Stromal cell of bone marrow (primary cell): ENCODE measurements at places on chromosomes 3 and 15.

- DNase-seq: no peak
These were observed 29.3 kb downstream of the FBN1 start for GRCh38 chr15:48616216-48616615.

DNA sequence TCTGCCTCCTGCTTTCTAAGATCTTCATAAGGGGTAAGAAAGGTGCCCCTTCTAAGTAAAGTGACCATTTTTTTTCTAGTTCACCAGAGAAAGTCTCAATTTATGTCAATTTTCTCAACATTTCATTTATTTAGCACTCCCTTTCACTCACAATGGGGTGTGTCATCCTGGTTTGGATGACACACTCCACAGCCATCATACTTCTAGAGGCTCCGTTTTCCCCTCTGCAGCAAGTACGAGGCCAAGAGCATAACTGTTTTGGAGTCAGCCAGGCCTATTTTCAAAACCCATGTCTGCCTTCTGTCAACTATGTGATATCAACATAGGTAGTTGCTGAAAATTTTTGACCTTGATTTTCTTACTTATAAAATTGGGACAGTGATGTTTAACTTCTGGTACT, 703.2 kb downstream of the NLGN1 start:
- DNase-seq: no peak

- peak; percentile 62 for DNase-seq
These were observed 4.6 kb downstream of the TSC22D2 start for GRCh38 chr3:150412561-150413231.

GRCh38 chr3:113354307-113354706, 87.0 kb downstream of the CFAP44 start:
- peak; percentile 10 for DNase-seq

DNA sequence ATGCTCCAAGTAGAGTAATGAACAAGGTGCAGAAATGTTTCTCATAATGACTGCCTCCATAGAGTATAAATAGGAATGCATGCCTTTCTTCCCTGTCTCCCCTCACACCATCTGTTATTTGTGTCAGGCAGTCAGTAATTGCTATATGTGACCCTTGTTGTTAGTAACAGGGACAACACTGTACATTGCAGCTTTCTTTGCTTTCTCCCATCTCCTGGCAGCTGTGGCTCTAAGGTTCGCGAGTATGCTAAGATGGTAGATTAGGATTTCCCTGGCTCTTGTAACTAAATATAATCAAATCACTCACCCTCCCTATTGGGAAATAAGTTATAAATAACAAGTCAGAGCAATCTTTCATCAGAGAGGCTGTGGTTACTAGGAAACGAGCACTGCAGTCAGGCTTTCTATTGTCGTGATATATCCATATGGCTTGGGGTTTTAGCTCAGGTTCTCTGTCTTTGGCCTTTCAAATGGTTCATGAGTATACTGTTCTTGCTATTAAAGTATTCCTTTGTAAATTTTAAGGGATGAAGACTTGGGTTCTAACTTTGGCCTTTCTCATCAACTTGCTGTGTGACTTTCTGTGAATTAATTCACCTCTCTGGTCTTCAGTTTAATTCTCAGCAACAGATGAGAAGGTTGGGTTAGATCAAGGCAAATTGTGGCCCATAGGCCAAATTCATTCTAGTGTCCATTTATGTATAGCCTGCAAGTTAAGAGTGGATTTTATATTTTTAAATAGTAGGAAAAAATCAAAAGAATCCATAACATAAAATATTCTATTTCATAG, 8.1 kb upstream of the MINDY4B start:
- no peak for DNase-seq

DNA sequence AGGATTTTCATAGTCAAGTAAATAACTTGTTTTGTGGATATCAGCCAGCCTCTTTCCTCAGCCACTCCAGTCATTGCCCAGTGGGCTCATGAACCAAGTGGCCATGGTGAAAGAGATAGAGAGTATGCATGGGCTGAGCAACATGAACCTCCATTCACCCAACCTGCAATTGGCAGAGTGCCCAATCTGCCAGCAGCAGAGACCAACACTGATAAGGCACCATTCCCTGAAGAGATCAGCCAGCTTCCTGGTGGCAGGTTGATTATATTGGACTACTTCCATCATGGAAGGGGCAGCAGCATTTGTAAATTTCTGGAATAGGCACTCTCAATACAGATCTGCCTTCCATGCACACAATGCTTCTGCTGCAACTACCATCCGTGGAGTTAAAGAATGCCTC, 10.3 kb upstream of the MCF2L2 start:
- no peak for DNase-seq

- DNase-seq: no peak
These were observed 269.7 kb upstream of the LYSMD4 start for GRCh38 chr15:100002787-100003536.

DNA sequence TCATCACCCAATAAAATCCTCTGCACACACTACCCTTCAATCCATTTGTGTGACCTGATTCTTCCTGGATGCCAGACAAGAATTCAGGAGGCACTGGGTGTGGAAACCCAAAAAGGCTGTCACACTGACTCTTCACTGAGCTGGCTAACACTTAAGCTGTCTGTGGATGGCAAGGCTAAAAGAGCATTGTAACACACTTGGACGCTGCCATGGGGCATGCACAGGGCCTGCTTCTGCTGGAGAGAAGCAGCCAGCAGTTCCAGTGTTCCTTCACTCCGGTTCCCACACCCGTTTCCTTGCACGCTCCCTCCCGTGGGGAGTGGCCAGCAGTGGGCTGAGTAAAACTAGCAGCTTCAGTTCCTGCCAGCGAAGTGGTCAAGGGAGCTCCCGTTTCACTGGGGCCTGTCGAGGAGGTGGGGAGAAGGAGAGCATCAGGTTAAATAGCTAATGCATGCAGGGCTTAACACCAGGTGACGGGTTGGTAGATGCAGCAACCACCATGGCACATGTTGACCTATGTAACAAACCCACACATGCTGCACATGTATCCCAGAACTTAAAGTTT, 737.1 kb downstream of the FHIT start:
- DNase-seq: no peak

GRCh38 chr15:46304321-46304720, 669.5 kb downstream of the SQOR start:
- DNase-seq: no peak

DNA sequence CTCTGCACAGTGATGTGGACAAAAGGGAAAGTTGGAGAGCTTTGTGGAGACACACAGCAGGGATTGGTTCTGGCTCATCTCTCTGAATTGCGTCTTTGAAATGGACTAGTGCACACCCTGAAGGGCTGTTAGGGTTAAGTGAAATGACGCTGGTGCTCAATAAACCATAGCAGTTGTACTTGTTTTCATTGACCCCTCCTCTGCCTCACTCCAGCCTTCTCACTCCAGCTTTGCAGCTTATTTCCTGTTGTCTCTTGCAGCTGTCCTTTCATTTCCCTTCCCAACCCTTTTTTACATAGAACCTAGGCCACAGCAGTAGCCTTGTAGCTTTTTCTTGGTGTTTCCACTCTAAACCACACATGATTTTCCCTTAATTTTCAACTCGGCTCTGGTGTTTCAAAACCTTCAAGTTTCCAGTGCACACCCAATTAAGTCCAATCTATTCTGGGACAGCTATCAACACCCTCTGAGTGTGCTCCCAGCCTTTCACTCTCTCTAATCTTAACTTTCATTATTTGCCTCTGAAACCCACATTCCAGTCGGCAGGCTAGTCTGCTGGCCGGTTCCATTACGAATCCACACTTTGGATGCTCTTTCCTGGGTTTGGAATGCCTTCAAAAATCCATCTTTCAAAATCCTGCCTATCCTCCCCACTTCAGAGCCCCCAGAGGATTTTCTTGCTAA, 6.4 kb downstream of the C3orf52 start:
- peak; percentile 39 for DNase-seq

- DNase-seq: no peak
These were observed 127.2 kb upstream of the MANF start for GRCh38 chr3:51257870-51258269.

GRCh38 chr3:63279005-63279841, 1.1 kb downstream of the SYNPR start:
- DNase-seq: no peak

DNA sequence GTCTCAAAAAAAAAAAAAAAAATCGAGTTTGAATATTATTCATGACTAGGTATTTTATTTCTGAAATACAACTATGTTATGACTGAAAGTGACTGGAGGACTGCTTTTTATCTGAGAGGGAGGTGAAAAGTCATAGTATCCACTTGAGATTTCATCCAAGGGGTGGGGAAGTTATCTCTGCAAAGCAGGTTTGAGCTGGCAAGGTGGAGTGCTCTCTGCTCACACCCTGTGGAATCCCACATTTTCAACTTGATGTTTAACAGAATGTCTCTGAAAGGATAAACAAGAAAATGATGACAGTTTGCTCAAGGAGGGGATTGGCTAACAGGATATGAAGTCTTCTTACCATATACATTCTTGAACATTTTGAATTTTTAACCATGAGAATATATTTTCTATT, 27.3 kb upstream of the SEC62 start:
- DNase-seq: no peak

- peak; percentile 52 for DNase-seq
These were observed 31.0 kb downstream of the ACAP2 start for GRCh38 chr3:195411836-195412235.

GRCh38 chr3:190481779-190482178, 32.1 kb upstream of the TMEM207 start:
- peak; percentile 23 for DNase-seq

- DNase-seq: no peak
These were observed 11.1 kb downstream of the SERP1 start for GRCh38 chr3:150535204-150535603.

- DNase-seq: no peak
These were observed 147.1 kb downstream of the NSMCE3 start for GRCh38 chr15:29122506-29122905.

DNA sequence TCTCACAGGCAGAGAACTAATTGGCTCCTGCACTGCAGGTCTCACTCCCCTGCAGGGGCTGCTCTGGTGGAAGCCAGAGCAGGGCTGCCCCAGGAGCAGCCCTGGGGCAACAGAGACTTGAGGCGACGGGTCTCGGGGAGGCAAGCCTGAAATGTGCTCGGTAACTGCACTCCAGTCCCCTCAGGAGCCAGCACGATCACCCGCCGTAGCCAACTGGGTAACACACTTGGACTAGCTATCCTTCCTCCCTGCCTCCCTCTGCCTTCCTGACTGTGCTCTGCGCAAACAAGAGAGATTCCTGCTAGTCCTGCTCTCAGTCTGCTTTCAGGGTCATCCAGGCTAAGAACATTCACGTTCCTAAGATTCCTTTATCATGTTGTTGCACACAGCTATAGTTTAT, 140.7 kb upstream of the NSMCE3 start:
- no peak for DNase-seq

DNA sequence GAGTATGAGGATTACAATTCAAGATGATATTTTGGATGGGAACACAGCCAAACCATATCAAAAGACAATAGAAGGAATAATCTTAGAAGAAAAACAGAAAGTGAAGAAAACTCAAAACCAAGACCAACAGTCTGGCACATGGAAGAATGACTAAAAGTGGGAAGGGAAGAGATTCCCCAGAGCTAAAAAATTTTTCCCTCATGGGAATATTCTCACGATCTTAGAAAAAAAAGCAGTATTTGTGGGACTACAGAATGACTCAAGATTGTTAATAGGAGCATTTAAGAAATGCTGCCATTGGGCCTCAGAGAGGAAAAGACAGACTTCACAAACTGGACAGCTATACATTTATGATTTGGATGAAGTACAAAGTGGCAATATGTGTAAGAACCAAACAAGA, 18.3 kb downstream of the OSTN start:
- DNase-seq: peak; percentile 71

GRCh38 chr3:123624302-123624701, 39.4 kb upstream of the HACD2 start:
- no peak for DNase-seq

DNA sequence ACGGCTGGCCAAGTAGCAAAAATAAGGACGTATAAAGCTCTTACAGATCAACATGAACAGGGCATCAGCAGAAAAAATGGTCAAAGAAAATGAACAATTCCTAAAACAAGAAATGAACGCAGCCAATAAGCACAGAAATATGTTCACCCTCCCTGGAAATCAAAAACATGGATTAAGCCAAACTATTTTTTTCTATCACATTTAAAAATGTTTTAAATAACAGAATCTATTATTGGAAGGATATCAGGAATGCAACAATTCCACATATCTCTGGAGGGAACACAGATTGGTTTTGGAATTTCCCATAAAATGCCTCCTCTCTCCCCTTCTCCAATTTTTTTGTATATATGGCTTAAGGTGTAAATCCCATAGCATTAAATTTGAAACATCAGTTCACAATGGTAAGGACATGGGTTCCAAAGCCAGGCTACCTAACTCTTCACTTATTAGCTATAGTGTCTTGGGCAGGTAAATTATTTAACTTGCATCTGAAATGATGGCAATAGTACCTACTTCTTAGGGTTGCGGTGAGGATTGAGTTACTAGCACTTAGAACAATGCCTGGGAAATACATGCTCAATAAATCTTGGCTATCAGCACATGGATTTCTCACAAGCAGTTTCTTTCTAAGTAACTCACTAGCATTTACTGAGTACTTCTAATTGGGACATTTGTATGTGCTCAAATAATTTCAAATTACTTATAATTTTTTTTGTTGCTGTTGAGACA, 10.1 kb downstream of the UACA start:
- no peak for DNase-seq

- DNase-seq: no peak
These were observed 5.3 kb downstream of the POU1F1 start for GRCh38 chr3:87270908-87271700.

DNA sequence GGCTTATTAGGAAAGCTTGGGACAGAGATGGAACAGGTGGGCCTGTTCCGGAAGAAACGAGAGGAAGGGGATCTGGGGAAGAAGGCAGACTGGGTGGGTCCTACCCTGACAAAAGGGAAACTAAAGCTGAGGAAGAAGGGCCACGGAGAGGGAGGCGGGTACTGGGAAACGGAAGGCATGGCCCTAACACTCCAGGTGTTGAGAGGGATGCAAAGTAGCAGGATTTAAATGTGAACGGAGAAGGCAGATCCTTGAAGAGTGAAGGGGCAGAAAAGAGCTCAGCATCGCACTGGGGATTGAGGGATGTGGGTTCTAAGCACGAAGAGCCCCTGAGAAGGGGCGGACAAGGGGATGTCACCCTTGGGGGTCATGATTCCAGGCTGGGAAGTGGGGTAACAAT, 735 bp downstream of the STIMATE start:
- no peak for DNase-seq
